ENCODE measurements at places on chromosomes 12 and 14.

DNA sequence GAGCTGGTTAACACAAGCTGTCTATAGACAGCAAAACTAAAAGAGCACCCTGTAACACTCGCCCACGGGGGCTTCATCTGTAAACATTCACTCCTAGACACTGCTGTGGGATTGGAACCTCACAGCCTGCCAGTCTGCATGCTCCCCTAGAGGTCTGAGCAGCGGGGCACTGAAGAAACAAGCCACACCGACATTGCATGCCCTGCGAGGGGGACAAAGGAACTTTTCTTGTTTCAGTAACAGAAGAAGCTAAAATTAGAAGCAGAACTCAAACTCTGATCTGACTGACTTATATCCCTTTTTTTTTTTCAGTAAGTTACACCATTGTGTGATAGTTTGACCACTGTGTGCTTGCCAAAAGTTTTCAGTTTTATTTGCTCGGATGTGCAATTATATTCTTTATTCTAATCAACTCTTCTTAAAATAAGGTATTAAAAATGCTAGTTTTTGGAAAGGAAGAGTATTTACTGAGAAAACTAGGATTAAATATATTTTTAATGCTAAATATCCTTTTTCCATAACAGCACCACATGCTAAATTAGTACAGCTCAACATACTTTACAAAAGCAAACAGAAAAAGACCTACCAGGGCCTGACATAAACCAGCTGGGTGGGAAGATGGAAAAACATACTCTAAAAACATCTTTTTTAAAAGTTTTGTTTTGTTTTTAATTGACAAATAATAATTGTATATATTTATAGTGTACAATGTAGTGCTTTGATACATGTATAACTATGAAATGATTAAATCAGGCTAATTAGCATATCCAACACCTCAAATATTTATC is 100.2 kb downstream of the EPS8 start:
- DNase-seq = no peak

DNA sequence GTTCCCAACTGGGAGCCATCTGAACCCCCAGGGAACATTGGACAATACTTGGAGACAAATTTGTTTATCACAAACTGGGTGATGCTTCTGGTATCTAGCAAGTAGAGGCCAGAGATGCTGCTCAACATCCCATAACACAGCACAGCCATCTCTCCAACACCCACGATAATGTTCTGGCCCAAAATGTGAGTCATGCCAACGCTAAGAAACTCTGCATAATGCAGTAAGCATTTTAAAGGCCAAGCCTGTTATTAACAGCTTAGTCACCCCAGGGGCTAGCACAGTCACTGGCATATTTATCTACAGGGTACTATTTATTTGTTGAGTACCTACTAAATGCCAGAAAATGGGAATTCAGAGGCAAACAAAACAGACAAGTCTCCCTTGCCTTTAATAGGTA is 873.1 kb upstream of the TMEM132C start:
- no peak for DNase-seq

DNA sequence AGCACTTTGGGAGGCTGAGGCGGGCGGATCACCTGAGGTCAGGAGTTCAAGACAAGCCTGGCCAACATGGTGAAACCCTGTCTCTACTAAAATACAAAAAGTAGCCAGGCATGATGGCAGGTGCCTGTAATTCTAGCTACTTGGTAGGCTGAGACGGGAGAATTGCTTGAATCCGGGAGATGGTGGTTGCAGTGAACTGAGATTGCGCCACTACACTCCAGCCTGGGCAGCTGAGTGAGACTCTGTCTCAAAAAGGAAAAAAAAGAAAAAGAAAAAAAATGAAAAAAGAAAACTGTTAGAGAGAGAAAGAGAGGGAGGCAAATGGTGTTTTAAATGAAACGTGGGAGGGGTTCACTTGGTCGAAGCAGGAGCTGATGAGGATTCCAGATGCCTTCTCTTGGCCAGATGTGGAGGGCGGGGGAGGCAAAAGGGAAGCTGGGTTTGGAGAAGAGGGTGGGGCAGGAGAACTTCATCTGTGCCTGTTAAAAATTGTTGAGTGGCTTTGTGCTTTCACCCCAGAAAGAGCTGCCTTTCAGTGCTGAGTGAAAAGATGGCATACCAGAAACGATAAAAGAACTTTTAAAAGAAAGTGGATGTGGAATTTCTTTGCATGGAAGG is 1.1 kb downstream of the EMP1 start:
- DNase-seq = no peak

DNA sequence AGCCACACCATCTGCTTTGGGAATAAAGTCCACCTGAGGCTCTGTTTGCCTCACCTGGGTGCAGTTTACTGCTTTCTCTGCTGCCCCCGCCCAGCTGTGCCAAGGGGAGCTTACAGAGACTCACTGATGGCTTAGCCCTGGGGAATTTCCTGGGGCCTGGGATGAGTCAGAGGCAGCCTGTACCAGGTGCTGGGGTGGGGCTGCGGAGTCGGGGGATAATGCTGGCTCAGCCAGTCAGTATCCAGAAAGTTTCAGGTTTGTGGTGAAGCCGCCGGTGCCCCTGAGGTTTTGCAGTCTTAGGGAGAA is 22.3 kb downstream of the PLEKHG3 start:
- peak; percentile 87 for DNase-seq

GRCh38 chr14:89351516-89352404 is 65.3 kb downstream of the FOXN3 start:
- DNase-seq = no peak

DNA sequence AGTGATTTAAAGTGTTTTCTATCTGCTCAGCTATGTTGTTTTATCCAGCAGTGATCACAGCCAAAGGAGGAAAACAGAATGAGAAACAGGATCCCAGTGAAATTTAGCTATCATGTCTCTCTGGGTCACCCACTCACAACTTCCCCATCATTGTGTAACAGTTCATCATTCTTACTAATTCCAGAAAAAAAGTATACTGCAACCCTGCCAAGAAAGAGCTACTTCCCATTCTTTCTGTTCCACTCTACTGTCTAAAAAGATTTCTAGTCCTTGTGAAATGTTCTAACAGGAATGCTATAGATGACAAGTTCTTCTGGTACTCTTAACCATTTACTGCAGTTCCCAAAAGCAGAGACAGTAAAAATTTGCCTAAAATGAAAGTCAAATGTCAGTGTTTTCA is 39.2 kb upstream of the CD163 start:
- no peak for DNase-seq

DNA sequence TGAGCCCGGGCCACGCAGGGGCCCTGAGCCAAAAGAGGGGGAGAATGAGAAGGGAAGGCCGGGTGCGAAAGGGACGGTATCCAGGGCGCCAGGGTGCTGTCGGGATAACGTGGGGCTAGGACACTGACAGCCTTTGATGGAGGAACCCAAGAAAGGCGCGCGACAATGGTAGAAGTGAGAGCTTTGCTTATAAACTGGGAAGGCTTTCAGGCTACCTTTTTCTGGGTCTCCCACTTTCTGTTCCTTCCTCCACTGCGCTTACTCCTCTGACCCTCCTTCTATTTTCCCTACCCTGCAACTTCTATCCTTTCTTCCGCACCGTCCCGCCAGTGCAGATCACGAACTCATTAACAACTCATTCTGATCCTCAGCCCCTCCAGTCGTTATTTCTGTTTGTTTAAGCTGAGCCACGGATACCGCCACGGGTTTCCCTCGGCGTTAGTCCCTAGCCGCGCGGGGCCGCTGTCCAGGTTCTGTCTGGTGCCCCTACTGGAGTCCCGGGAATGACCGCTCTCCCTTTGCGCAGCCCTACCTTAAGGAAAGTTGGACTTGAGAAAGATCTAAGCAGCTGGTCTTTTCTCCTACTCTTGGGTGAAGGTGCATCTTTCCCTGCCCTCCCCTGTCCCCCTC is 3.0 kb downstream of the SSTR1 start:
- DNase-seq = no peak

DNA sequence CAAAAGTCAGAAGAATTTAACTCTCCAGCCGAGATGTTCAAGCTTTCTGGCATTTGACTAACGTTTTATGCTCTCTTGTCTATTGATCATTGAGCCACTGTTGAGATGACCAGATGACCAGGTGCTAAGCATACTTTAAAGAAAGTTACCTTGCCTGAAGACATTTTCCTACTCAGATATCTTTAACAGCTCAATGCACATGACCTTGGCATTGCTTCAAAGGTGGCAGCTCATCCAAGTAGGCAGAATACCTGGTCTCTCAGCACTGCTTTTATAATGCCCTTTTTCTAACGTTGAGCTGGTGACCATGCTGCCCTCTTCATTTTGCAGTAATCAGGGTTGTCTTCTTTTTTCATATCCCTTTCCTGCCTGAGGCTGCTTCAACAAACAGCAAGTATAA is 358.1 kb downstream of the RAD51B start:
- DNase-seq = no peak

- DNase-seq = no peak
Measured at GRCh38 chr14:54935958-54936357, 33.3 kb upstream of the GCH1 start.

DNA sequence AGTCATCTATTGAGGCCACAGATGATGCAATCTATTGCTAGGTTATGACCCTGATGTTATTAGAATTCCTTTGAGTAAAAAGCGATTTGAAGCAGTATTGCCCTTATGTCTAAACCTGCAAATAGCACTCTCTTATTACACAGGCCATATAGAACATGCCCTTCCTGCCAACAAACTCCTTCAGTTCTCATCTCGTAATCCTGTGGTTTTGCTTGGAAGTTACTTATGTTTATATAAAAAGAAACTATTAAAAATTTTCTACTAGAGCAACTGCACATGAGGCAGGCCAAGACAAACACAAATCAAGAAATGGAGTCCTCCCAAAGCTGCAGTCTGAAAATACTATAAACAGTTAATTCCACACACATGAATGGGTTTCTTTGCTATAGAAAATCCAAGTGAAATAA is 1200.2 kb downstream of the LRFN5 start:
- peak; percentile 88 for DNase-seq

DNA sequence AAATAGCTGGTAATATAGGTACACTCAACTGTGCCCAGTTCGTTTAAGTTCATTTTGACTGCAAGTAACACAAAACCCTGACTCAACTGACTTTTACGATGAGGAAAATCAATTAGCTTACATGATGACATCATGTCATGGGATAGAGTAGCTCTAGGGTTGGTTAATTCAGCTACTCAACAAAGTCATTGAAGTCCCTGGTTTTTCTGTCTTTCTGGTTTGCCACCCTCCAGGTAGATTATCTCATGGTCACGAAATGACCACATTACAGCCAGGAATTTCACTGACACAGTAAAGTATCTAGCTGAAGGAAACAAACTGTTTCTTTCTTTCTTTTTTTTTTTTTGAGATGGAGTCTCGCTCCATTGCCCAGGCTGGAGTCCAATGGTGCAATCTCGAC is 68.5 kb upstream of the FUT8 start:
- DNase-seq = no peak

DNA sequence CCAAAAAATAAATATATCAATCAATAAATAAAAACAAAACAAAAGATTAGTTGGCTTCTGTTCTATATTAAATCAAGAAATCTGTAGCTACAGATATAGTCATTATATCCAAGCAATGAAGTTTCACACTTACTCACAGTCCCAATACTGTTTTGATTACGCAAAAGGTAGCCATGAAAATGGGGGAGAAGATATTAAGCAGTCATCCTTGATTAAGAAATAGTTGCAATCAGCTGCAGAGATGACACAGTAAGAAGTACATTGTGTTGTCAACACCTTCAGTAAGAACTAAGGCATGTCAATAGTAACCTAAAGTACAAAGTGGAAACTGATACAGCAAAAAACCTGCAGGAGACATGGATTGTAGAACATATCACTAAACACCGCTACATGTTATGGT is 11.0 kb upstream of the RHOJ start:
- no peak for DNase-seq

GRCh38 chr14:34715127-34715863 is 902 bp upstream of the CFL2 start:
- no peak for DNase-seq

DNA sequence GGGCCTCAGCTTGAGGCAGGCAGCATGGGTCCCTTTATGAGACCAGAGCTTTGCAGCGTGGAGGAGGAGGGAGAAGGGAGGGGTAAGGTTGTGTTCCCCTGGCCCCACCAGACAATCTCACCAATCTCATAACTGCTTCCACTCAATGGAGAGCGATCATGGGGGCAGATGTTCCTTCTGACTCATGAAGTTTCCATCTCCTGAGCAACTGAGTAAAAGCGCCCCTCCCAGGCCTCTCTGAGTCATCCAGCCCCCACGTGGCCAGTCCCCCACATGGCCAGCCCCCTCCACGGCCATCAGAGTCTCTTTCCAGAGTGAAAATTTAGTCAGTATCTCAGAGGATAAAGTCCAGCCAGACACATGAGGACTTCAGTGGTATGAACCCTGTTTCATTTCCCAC is 39.2 kb upstream of the PLXNC1 start:
- DNase-seq = no peak

- no peak for DNase-seq
Measured at GRCh38 chr14:59591641-59592370, 15.2 kb upstream of the CCDC175 start.

GRCh38 chr12:19922717-19923116 is 445.6 kb upstream of the PDE3A start:
- no peak for DNase-seq
